Fibroblast of skin of left quadriceps (primary cell): ENCODE measurements at places on chromosomes 16 and 17.

- no peak for DNase-seq
Measured at GRCh38 chr17:27259356-27259755, 34.6 kb upstream of the WSB1 start.

DNA sequence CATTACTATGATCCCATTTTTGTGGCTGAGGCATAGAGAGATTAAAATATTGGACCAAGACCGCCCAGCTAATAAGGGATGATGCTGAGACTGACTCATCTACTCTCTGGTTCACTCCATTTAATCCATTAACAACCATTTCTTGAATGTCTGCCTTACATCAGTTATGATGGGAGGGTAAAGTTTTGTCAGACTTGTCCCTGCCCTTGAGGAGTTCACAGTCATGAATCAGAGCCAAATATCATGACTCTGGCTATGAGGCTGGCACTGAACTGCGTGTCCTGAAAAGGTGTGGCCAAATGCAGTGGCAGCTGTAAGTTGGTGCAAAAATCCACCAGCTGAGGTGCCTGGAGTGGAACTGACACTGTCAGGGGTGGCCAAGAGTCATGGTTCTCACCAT lies 35.0 kb upstream of the MAF start:
- DNase-seq, result no peak

GRCh38 chr16:55282441-55282840 lies 41.6 kb upstream of the IRX6 start:
- DNase-seq, result peak; percentile 28

- DNase-seq, result no peak
Measured at GRCh38 chr17:6455321-6455705, 11.1 kb downstream of the PIMREG start.

DNA sequence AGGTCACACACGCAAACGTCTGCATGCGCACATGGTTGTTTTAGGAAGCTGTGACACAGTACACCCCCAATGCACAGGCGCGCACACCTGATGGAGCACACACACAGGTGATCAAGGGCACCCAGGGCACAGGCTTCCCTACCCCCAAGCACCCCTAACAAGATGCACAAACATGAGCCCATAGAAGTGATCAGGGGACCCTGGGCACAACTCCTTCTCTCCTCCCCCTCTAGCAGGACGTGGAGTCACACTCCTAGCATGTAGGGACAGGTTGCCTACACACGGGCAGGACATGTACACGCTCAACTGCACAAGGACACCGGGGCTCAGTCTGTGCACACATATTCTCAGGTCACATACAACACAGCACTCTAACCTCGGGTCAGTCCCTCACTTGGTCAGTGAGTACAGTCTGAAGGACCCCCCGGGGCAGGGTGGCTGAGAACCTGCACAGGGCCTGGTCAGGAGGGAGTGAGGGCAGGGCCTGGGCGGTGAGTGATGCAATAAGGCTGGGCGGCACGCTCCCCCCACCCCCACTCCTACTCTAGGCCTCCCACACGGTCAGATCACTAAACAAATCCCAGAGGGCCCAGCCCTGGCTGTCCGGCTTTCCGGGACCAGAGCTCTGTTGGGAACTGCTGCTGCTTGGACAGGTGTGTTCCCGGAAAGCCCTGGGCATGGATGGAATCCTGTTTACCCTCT lies 751 bp upstream of the DOC2B start:
- no peak for DNase-seq

GRCh38 chr17:31604936-31605335 lies 213.5 kb downstream of the RAB11FIP4 start:
- DNase-seq, result no peak

DNA sequence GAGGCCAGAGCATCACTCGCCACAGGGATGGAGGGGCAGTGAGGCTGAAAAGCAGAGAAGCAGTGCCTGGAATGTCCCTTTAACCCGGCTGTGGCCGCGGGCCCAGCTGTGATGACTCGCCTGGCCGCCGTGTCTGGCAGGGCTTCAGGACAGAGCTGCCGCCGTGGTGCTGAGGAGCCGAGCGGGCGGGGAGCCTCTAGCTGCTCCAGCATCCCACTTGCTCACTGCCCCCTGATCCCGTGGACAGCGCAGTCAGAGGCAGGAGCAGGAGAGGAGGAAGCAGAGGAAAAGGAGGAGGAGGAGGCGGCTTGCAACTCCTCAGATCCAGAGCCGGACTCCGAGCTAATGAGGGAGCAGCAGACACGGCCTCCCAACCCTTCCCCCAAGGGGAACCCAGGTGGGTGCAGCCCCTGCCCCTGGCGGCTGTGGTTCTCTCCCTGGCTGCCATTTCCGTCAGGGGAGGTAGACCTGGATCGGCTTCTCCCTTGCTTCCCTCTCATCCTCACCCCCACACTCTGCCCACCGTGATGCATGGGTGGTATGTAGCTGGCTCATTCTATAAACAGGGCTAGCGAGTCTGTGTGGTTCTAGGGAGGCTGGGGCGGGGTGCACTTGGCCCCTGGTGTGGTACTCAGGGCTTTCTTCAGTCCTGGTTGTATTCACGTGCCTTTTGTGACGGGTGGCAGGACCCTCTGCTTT lies 165.7 kb downstream of the CMIP start:
- no peak for DNase-seq

DNA sequence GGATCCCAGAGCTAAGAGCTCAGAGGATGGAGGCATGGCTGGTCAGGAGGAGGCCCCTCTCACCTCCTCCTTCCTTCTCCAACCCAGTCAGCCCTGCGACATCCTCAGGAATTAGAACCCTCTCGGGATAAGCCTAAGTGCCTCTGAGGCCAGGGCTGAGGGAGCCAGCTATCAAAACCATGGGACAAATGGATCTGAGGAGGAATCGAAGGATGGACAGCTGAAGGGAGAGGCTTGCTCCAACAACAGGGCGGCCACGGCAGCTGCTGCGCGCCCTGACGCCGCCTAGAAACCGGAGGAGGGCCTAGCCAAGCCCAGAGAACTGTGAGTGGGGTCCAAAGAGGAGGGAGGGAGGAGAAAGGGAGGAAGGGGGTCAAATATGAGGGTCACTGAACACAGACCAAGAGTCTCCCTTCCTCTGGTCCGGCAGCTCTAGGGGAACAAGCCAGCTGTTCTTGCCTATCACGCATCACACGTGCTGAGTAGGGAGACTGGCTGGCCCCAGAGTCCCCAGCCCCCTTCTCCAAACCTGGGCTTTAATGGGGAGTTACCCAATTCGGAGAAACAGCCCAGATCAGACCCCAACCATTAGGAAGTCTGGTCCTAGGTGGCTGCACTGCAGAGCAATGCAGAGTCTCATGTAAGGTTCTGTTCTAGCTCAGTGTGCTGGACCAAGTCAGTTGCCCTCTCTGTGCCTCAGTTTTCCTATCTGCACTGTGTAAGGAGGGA lies 5.9 kb upstream of the HOXB13 start:
- DNase-seq, result no peak
